Cardiac muscle cell (in vitro differentiated cells and primary cell): ENCODE measurements at places on chromosomes 2 and 18. TPM values are rescaled to one million over a fixed set of nuclear protein-coding genes. Genes with fewer than 3 reads are reported as not detected.

- DNase-seq, result no peak
These were observed 165.8 kb upstream of the TCF4 start for GRCh38 chr18:55753643-55754263.

DNA sequence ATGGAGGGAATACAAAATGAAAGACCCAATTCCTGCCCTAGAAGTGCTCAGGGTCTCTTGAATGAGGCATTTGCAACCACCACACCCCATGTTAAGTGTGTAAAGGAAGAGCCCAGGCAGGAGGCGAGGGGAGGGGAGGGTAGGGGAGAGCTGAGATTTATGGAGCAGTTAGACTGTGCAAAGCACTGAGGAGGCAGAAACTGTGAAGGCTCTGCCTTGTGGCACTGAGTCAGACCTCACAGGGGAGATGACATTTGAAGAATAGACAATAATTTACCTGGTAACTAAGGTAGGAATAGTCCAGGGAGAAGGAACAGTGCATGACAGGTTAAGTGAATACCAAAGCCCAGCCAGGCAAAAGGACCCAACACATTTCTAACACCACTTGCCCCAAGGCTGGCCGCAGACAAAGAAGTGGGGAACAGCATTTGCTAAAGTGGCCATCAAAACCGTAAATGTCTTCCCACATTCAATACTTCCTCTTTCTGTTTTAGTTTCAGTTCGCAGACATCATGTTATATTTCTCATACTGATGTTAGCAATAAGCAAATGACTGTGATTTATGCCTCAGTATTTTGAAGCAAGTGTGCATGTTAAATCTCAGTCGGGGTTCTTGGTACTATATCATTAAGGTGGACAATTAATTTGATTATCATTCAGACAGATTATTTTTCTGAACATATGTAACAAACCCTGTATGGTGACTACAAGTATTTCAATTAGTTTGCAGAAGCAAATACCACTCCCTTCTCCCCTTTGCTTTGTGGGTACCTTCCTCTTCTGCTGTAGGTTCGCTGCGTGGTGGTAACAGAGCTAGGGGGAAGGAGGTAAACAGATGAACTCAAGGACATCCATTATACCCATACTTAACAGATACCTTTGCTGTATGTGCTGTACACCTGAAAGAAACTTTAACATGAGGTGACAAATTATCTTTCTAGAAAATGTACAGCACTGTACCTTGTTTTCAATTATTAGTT, 27.5 kb downstream of the CDH20 start:
- DNase-seq, result no peak

DNA sequence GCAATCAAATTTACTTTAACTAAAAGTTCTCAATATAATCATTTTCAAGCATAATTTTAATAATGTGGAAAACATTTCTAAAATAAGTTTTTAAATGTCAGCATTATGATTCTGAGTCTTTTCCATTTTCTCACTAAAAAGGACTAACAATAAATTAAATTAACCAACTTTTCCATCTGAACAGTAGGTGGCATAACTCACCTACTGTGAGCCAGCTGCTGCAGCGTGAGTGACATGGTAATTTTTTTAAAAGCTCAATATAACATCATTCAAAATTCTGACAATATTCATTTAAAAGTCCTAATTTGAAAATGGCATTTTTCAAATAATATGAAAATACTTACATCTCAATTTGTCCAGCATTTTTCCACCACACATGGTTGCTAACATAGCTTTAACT, 66.5 kb downstream of the DTNB start:
- peak; percentile 10 for DNase-seq

DNA sequence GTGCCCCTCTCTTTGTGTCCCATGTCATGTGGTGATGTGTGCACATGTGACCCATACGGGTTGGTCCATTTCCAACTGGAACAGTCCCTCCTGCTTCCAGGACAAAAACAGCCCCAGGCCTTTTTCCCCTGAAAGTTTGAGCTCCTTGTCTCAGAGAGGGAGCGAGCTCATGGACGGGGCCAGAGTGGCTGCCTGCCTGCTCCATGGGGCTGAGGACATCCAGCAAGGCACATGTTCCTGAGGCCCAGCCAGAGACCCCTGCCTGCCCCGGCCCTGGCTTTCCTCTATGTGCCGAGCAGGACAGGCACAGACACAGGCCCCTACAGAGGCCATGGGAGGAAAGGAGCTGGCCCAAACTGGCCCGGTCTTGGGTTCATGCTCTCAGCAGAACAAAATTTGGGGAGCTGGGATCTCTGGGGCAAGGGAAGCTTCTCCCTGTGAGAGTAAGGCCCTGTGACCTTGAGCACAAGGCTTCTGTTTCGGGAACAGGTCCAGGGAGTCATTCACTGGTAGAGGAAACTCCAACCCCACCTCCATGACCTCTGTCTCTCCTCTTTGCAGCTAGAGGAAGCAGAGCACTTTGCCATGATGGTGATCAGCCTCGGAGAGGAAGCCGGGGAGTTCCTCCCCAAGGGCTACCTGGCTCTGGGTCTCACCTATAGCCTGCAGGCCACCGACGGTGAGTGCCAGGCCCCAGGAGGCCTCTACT, 105.8 kb upstream of the MCFD2 start:
- no peak for DNase-seq

DNA sequence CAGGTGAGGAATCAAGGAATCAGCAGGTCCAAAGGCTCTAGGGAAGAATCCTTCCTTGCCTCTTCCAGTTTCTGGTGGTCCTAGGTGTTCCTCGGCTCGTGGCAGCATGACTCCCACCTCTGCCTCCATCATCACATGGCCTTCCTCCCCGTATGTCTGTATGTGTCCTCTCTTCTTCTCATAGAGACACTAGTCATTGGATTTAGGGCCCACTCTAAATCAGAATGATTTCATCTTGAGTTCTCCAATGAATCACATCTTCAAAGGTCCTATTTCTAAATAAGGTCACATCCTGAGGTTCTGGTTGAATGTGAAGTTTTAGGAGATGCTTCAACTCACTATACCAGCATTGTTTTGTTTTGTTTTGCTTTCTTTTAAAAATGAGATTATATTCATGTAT, 11.1 kb upstream of the AGFG1 start:
- DNase-seq, result no peak

DNA sequence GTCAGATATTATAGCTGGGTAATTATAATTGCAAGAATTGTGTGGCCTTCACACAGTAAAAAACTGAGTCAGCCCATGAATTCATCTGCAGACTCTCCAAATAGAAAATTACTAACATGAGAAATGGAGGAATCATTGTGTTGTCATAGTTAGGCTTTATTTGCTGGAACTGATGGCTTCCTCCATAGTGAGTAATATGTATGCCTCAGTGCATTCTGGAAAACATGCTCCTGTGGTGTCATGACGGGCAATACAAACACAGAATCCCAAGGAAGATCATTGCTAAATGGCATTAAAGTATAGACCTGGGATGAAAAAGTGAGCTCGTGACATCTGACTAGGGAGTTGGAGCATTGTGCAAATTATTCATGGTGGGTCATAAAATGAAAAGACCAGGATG, 23.6 kb upstream of the NMS start:
- DNase-seq, result no peak

DNA sequence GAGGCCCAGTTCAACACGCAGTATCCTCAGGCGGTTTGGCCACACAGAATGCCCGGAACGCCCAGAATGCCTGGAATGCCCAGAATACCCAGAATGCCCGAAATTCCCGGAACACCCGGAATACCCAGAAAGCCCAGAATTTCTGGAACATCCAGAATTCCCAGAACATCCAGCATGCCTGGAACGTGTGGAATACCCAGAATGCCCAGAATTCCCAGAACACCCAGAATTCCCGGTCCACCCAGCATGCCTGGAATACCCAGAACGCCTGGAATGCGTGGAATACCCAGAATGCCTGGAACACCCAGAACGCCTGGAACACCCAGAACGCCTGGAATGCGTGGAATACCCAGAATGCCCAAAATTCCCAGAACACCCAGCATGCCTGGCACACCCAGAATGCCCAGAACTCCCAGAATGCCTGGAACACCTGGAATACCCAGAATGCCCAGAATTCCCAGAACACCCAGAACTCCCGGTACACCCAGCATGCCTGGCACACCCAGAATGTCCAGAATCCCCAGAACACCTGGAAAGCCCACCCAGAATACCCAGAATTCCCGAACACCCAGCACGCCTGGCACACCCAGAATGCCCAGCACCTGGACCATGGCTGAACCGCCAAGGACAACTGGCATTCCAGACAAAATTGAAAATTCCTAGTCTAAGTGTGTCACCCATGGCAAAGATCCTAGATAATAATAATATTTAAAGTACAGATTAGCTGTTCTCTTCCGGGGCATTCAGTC, 487.4 kb upstream of the SALL3 start:
- DNase-seq, result no peak

DNA sequence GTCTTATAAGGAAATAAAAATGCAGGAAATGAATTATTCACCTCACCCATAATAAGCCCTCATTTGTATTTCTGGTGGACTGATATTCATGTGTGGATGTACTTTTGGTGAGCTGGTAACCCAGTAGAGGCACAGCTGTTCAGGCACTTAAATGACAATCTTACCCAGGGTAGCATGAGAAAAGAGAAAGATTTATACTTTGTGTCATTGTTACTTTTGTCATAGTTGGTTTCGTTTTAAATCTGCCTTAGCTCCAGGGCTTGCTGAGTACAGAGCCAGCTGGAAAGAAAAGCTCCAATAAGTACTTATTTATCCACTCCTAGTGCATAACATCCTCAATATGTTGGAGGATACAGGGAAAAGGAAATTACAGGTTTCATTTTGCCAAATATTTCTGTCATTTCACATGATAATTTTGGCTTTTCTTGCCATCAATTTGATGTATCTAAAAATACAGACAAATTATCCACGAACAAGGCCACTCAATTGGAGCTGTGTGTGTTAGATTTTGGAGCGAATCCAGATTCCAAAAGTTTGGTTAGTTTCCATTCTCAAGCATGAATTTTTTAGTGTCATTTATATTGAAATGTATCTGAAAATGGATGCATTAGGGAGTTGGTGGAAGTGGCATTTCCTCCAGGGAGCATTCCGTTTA, 1276.1 kb upstream of the FAM98A start:
- DNase-seq, result no peak

GRCh38 chr2:64915510-64915900, 73.7 kb upstream of the SLC1A4 start:
- no peak for DNase-seq

DNA sequence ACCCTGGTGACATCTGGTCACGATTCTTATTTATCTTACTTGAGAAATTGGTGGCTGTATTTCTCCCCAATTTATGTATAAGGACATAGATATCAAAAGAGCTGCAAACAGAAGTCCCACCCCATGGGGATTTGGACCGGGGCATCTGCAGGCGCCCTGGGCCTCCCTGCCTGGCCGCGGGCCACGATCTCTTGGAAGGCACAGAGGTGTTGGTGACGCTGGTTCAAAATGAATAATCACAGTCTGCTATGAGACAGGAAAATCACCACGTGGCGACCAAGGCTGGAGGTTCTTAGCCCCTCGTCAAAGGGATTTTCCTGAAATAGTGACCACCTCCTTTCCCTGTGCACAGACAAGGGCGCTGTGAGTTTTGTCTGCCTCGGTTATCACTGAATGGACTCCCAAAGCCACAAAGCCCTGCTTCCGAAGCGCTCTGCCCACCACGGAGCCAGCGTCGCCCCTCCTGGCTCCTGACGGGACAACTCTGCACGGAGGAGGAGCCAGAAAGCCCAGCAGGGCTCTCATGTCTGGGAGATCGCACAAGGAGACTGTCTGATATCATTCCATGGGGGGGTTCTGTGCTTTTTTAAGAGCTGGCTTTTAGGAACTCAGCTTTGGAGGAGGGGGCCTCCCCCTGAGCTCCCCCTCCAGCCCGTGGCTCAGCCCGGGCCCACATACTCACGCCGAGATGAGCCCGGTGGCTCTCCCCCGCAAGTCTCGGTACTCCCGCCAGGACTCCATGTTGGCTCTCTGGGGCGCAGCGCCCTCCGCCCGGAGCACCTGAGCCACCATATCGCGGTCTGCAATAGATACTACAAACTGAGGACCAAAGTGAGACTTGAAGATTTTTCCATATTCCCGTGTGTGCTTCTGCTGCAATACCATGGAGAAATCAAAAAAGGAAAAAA, 14.6 kb downstream of the CYP27C1 start:
- DNase-seq, result no peak

- peak; percentile 42 for DNase-seq
These were observed 7.9 kb downstream of the UGP2 start for GRCh38 chr2:63849381-63850203.

DNA sequence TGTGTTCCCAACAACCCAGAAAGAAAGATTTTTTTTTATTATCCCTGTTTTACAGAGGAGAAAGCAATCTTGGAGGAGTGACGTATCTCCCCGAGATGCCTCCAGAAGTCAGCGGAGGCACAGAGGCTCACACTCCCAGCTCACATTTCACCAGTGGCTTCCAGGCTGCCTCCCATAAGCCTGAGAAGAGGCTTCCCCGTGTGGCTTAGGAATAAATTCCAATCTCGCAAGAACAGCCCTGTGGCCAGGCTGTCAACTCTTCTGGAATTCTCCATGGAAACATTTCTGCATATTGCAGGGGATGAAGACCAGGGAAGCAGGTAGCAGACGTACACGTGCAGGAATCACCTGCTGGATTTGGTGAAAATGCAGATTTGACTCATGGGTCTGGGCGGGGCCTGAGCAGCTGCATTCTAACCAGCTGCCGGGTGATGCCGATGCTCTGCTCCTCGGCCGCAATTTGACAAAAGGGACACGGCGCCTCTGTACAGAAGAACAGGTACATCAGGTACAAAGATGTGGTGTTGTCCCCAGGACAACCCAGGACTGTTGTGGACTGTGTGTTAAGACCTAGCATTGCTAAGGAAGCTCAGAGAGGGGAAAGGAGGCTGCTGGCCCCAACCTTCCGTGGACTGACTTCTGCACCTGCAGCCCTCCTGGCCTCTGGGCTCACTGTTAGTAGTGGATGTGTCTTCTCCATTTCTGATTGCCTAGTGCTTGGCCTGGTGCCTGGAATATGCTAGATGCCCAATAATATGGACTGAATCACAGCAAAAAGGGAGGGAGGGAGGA, 114.2 kb upstream of the ID2 start:
- DNase-seq, result peak; percentile 40

GRCh38 chr2:218331745-218332144, 24.9 kb upstream of the CATIP start:
- DNase-seq, result no peak

GRCh38 chr2:10052216-10052615, 8.9 kb downstream of the KLF11 start:
- DNase-seq, result no peak

GRCh38 chr2:28736034-28736433, 15.6 kb upstream of the PPP1CB start:
- peak; percentile 83 for DNase-seq

GRCh38 chr2:18422432-18423165, 137.9 kb downstream of the RDH14 start:
- DNase-seq, result no peak

The CRYGC gene
- not detected in 2 replicates for polyA plus RNA-seq

The PSMA8 gene
- not detected in 2 replicates for polyA plus RNA-seq

The ALK gene
- polyA plus RNA-seq, result 1.2 and 1.8 TPM in 2 replicates

The HOXD8 gene
- not detected in 2 replicates for polyA plus RNA-seq

The PEX13 gene
- 26.7 and 37.3 TPM in 2 replicates for polyA plus RNA-seq

The GKN1 gene
- not detected in 2 replicates for polyA plus RNA-seq

The ADCYAP1 gene
- polyA plus RNA-seq, result not detected in 2 replicates

The CACNB4 gene
- polyA plus RNA-seq, result 0.18 and 0.59 TPM in 2 replicates
